ENCODE measurements at places on chromosomes 3 and 15.
A peak's percentile ranks its signal among the peaks of the same experiment; 100 is the strongest.

GRCh38 chr15:100457201-100457600 is 71.5 kb downstream of the CERS3 start:
- DNase-seq, result peak; percentile 29

DNA sequence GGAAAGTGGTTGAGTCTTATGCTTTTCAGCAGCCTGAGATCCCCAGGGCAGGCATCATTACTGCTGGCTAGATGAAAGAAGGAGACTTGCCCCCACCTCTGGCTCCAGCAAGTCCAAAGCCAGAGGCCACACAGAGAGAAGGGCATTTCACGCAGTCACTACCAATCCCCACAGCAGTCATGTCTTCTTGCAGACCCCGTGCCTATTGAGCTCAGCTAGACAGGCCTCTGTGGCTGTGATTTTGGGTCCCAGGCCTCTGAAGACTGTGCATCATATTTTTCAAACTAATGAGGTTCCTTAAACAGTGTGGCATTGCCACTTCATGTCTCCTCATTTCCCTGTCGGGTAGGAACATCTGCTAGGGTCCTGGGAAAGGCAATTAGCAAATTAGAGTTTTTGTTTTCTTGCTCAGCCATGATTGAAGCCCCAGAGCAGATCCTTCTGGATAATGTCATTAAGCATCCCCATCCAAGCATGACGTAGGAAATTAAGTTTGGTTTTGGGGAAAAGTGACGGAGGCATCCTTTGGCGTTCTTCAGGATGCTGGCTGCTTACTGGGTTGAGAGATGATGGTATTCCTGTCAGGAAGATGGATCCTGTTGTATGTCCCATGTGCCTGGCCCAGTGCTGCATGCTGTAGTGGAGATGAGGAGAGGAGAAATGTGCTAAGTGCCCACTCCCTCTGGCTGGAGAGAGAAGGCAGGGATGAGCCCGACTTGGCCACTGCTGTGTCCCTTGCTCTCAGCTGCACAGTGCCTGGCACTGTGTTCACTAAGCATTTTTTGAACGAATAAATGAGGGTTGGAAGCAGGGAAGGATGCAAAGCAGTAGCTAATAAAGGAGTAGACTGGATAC is 7.0 kb downstream of the SPSB4 start:
- DNase-seq, result no peak

- peak; percentile 5 for DNase-seq
Measured at GRCh38 chr3:160616311-160616710, 50.9 kb upstream of the KPNA4 start.

DNA sequence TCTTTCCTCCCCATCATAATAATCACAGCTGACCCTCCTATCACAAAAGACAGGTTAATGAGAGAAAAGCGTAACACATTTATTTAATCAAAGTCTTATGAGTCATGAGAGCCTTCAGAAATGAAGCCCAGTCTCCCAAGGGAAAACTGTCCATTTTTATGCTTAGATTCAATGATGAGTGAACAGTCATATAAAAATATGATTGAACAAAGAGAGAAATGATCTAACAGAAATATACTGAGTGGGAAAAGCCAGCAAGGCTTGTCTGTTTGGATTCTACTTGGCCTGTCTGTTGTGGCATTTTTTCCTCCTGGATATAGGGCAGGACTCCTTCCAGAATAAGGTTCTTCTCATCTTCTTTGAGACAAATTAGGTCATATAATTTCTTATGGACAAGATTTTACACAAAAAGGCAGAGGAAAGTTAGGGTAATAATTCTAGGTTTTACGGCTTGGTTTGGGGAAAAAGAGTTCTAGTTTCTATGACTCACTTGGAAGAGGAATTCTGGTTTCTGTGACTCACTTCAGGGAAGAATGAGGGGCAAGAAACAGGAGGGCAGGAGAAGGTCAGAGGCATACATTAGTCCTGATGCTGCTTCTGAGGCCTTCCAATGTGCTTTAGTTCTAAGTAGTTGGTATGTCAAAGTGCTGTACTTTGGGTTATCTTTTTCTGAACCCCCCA is 534.2 kb downstream of the ZIC1 start:
- DNase-seq, result peak; percentile 91

DNA sequence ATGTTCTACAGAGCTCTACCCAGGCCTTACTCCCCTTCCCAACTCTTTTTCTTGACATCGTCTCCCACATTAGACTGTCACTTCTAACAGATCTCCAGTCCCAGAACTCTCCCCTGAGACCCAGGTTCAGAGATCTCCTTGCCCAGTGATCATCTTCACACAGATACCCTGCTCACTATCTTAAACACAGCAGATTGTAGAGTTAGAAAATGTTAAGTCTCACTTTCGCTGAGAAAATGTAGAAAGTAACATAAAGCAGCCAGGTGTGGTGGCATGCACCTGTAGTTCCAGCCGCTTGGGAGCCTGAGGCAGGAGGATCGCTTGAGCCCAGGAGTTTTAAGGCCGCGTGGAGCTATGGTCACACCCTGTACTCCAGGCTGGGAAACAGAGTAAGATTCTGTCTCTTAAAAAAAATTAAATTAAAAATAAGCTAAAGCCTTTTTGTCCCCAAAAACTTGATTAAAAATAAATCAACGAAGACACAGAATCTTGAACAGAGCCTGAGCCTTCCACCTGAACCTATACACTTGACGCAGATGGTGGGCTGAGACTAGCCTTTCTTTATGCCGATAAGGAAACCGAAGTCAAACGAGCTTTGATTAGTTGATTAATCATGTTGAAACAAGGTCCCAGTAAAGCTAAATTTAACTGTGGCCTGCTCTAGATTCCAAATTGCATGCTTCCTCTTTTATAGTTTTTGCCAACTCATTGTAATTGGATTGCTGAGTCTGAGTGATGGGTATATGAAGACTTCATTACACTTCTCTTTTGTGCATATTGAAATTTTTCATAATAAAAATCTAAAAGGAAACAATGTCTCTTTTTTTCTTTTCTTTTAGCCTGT is 31.3 kb upstream of the BLM start:
- DNase-seq, result no peak

DNA sequence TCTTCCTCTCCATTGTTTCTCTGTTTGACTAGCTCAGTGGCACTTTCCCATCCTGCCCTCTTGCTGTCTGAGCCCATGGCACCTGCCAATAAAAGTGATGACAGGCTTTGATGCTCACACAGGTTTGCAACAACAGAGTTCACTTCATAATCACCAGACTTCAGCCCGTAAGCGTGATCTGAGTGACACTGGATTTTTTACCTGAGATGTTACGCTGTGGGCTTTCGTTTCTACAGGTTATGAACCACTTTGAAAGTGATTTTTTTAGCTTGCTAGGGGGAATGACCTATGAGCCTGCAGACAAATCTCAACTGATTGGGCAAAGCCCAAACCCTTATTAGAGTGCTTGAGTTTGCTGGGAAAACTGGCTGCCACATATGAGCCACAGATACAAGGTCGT is 173.9 kb upstream of the ICE2 start:
- no peak for DNase-seq

DNA sequence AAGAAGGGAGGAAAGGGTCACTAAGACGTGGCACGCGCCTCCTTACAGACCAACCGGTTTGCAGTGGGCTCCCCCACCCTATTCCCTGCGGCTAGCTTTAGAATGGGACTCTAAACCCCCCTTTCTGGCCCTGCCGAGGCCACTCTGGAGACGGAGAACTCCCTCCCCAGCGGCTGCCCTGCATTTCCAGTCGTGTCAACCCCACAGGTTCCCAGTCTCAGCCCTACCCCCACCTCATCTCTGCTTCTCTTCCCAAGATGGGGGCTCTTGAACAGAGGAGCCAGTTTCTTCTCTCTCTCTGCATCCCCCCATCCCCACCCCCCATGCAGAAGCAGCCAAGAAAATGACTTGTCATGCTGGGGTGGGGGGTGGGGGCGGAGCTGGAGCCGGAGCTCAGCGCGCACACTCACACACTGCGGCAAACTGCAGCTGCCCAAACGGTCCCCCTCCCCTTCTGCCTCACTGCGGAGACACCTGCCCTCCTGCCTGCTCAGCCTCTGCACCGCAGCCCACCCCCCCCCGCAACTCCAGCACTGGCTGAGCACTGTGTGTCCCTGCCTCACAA is 871 bp downstream of the MAP1A start:
- peak; percentile 43 for DNase-seq

DNA sequence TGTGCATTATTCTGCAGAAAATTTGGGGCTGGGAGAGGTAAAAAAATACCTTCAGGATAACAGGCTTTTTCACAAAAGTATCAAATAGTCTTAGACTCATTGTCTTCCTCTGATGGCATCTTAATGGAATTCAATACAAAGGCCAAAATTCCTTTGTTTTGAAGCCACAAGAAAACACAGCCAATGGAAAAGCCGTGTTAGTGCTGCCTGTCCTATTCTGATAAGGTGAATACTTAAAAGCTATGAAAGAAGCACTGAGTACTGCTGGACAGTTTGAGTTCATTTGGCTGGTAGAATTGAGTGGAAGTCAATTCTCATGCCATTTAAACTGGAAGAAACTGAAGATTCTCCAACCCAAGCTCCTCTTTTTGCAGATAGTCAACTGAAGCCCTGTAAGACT is 395.3 kb upstream of the TPRG1 start:
- DNase-seq, result peak; percentile 52

GRCh38 chr3:135871311-135871710 is 94.2 kb upstream of the PPP2R3A start:
- DNase-seq, result no peak

- no peak for DNase-seq
Measured at GRCh38 chr3:42747581-42747980, 25.5 kb downstream of the CCDC13 start.

- no peak for DNase-seq
Measured at GRCh38 chr15:65258375-65259262, 28.1 kb downstream of the PARP16 start.

- DNase-seq, result no peak
Measured at GRCh38 chr3:140146668-140147067, 211.7 kb downstream of the CLSTN2 start.

- no peak for DNase-seq
Measured at GRCh38 chr3:159271799-159272512, 470.1 kb downstream of the MFSD1 start.

- no peak for DNase-seq
Measured at GRCh38 chr3:148878095-148878494, 13.0 kb downstream of the CPA3 start.

GRCh38 chr3:42668413-42668760 is 14.9 kb downstream of the ZBTB47 start:
- no peak for DNase-seq

GRCh38 chr3:184742676-184743135 is 30.8 kb upstream of the MAGEF1 start:
- DNase-seq, result no peak

GRCh38 chr3:72161881-72162595 is 377.1 kb upstream of the PROK2 start:
- DNase-seq, result peak; percentile 36

DNA sequence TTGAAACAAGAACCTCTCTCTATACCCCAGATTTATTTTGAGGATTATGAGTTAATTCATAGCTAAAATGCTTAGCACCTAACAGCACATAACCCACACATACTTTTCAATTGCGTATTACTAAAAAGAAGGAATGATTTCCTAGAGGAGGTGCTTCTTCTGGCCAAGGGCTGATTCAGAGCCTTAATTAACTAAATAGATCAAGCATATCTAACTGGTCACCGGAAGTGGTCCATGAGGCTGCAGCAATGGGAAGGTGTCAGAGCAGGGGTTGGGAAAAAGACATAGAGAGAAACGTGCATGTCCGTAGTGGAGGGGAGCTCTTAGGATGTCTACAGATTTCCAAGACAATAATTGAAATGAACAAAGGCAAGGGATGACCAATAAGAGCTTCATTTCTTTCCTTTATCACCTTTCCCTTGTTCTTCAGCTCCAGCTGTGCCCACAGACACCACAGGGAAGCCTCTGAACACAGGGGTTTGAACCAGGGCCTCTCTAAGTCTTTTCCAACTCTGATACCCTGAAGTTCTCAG is 467 bp downstream of the HGD start:
- DNase-seq, result no peak

- DNase-seq, result peak; percentile 71
Measured at GRCh38 chr3:172776049-172776717, 25.7 kb downstream of the ECT2 start.

DNA sequence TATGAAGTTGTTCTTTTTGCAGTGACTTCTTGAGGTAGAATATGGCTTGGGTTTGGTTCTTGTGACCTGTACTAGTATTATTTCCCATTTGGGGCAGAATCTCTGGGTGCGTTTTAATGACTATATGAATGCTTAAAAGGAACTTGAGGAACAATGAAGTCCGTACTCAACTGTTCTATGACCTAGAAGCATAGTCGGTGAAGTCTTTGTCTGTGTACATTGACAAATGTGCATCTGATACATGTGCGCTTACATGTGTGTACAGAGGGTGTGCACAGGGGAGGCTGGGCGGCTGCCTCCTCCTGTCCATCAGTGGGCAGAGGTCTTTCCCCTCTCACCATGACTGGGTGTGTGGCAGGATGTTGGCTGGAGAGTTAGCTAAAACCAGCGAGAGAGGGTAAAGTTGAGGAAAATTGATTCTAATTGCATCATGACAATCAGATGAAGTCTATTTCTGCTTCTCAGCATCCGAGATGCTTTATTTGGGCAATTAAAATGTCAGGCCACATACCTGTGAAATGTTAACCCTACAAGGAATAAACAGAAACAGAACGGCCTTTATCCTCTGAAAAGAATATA is 1.0 kb upstream of the NR2F2 start:
- DNase-seq, result peak; percentile 76

- no peak for DNase-seq
Measured at GRCh38 chr3:9550999-9551398, 2.6 kb downstream of the LHFPL4 start.

DNA sequence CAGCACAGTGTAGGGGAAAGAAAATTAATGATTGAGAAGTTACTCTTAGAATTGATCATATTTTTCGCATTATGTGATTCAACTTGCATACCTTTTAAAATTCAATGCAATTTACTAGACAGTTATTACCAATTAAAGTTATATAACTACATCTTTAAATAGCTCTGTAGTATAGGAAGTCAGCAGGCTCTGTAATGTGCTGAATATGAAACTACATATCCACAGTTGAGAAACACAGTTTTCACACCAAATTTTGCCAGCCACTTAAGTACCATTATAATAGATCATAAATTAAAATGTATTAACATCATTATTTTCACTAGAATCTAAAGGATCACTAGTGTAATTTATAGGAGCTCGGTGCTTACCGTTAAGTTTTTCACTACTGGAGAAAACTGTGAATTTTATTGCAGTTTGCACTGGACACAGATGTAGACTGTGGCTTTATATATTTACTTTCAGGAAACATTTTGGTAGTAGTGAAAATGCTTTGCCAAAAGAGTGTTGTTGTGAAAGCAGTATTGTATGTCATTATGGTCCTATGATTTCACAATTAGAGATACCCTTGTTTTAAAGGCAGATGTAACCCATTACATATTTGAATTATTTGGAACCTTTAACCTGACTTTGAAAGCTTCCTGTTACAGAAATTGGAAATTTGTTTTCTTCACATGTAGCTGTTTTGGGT is 113.6 kb downstream of the PLCL2 start:
- DNase-seq, result peak; percentile 24
